ENCODE measurements at places on chromosomes 7 and 10.

GRCh38 chr10:867807-868206 lies 63.7 kb downstream of the LARP4B start:
- DNase-seq: no peak

- DNase-seq: no peak
Measured at GRCh38 chr10:58175990-58176900, 91.4 kb downstream of the IPMK start.

DNA sequence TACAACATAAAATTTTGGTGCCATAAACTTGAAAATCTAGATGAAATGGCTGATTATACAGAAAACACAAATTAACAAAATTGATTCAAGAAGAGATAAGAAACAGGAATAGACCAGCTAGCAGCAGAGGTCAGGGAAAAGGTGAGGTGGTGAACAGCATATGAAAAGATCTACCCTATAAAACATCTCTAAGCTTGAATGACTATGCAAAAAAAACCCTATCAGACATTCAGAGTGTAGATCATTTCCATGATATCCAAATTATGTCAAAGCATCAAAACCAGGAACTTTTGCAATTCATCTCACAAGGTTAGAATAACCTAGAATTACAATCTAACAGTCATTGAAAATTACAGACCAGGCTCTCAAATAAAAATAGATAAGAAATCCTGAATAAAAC lies 14.6 kb upstream of the BPGM start:
- DNase-seq: no peak

DNA sequence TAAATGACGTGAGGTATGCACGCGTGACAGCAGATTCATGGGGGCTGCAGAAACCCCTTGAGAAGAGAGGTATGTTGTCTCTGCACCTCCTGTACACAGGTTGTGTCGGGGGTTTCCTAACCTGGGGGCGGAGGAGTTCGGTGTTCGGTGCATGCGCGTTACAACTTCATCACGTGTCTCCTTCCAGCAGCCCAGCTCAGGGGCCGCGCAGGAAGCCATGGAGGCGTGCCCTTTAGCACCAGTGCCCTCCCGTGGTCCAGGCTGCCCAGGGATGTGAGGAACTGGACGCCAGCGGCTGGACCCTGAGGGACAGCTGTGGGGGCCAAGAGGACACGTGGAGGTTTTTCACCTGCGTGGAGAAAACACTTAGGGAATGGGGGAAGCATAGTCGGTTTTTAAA lies 186.4 kb downstream of the EBF3 start:
- DNase-seq: no peak

DNA sequence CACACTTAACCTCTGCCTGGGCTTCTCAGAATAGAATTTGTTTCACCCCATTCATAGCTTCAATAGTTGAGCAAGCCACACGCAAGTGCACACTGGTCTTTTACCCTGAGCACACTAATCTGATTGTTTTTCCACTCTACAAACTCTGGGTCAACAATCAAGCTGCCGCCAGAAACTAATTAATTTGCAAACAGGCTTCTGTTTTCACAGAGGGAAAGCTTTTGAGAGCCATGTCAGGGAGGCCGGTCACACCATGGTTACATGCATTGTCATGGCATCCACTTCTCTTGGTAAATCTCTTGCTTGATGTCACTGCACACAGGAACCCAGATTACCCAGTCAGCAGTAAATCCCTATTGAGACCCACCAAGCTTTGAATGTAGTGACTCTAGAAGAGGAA lies 154.2 kb downstream of the SEMA3A start:
- no peak for DNase-seq

- no peak for DNase-seq
Measured at GRCh38 chr10:122264436-122264835, 6.7 kb upstream of the BTBD16 start.

GRCh38 chr10:75546004-75546403 lies 114.6 kb downstream of the LRMDA start:
- DNase-seq: no peak

GRCh38 chr10:123795196-123795780 lies 96.3 kb downstream of the CPXM2 start:
- no peak for DNase-seq

- no peak for DNase-seq
Measured at GRCh38 chr10:95544783-95545500, 16.2 kb downstream of the SORBS1 start.

- no peak for DNase-seq
Measured at GRCh38 chr7:66306243-66306642, 101.1 kb downstream of the TPST1 start.

GRCh38 chr10:52447931-52448353 lies 133.9 kb downstream of the DKK1 start:
- no peak for DNase-seq

GRCh38 chr7:19404912-19405329 lies 259.7 kb upstream of the FERD3L start:
- DNase-seq: no peak

DNA sequence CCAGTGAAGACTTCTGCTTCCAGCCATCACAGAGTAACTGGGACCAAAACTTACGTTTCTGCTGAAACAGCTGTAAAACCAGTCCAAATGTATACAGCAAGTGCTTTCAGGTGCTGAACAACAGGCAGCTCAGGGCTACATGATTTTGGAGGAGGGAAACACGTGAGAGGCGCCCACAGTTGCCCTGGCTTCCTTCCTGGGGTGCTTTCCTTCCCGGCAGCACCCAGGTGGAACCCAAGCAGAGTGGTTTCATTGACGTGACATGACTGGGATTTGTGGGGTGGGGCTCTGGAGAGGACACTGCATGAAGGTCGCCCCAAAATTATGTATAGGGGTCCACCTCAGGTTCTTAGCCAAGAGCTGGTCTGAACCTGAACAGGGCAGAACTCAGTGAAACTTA lies 34.2 kb downstream of the IL2RA start:
- DNase-seq: no peak

GRCh38 chr7:72099784-72100183 lies 312.4 kb downstream of the CALN1 start:
- DNase-seq: no peak

DNA sequence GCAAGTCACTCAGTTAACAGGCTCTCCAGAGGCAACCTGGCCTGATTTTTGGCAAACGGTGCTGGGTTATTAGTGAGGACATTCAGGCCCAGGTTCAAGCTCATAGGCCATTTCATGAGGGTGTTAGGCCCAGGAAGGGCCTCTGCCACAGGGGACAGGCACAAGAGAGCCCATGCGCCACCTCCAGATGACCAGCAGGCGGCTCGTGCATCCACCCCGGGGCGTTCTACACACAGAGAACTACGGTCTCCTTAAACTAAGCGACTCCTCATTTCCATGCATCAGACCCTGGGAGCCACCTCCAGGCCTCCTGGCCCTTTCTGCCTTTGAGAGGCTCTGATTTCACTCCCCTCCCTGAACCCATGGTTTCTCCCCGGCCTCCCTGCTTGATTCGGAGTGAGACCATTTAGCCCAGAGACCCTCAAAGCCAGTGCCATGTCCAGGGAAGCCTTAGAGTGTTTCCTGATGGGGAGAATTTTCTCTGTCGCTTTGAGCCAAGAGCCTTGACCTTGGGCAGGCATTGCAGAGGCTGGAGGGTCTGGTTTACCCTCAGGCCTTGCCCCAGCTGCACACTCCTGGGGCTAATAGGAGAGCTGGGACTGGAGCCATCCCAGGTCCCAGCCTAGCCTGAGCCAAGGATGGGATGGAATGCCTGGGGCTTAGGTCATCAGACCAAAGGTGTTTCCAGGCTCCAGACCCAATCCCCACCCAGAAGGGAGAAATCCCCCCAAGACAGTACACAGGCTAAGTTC lies 188.0 kb downstream of the GRID1 start:
- DNase-seq: no peak

DNA sequence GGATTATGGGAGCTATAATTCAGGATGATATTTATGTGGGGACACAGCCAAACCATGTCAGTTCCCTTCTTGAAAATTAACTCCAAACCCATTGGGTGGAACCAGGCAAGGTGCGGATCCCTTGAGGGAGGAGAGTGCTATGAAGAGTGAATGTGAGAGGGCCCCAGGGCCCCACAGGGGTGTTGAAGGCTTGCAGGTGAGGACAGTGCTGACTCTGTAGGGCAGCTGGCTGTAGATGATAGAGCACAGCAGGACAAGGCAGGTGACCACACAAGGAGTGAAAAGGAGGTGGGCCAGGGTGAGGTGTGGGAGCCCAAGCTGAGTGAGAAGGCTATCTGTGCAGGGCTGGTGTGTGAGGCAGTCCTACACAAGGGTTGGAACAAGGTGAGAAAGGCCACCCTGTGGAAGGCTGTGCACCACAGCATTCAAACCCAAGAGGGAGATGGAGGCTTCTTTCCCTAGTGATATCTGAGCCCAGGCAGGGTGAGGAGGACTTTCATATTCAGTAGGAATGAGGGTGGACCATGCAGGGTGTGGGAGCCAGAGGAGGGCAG lies 746.0 kb upstream of the CELF2 start:
- DNase-seq: no peak

GRCh38 chr10:3776796-3777571 lies 8.0 kb downstream of the KLF6 start:
- DNase-seq: peak; percentile 91

GRCh38 chr10:99429517-99430095 lies 818 bp downstream of the GOT1 start:
- DNase-seq: no peak

DNA sequence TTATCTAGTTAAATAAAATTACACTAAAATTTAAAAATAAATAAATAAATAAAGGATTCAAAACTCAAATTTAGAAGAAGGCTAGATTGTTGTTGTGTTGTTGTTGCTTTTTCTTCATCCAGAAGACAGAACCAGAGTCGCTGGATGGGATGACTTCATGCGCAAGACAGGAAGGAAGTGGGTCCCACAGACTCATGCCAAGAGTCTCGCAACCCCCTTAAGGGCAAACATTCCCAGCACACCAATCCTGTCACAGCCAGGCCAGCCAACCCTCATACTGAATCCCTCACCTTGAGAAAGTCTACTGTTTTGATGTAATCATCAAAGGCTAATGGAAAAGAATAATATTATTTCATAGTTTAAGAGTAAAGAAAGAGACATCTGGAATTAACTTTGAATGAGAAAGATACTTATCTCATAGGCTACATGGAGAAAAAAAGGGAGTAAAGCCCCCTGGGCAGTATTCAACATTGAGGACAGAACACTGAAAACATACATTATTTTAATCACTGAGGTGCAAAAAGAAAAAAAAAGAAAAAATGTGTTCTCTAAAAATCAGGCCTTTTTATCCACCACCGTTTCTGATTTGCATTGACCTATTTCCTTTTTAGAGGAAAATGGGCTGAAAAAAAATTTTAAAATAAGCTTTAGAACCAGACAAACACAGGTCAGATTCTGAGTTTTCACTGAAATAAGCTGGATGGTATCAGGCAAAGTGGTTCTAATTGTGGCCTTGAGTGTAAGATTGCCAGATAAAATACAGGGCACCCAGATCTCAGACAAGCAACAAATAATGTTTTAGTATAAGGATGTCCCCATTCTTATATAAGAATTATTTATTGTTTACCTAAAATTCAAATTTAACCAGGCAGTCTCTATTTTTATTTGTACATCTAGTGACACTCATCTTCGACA lies 826.5 kb downstream of the TNS3 start:
- DNase-seq: no peak

DNA sequence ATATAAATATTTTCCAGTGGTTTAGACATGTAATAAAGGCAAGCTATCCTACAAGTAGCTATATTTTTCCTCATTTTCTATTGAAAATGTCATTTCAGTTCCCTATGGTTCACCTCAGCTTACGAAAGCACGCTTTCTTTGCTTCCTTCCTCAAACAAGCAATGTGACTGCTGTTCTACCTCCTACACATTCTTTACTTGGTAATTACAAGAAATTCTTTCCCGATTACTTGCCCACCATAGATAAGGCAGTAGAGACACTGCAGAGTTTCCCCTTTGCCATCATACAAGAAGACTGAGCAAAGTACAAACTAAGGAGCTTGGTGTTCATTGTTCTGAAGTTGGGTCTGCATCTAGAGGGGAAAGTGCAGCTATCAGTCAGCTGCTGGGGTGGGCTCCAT lies 249.4 kb downstream of the CRPPA start:
- DNase-seq: no peak

DNA sequence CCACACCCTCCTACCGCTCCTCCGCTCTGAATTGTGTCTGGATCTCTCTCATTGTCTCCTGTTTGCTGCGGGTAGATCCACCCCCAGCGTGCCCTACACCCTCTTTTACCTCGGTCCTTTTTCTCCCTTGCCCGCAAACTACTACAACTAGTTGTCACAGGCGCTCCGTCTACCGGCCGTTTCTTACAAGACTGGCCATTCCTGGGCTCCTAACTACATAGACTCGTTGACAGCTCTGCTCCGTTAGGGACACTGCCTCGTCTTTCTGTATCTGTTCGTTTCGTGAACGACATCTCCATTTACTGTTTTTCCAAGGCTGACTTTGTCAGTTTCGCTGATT lies 786 bp downstream of the TAF3 start:
- DNase-seq: peak; percentile 22

- no peak for DNase-seq
Measured at GRCh38 chr7:94446308-94446707, 51.6 kb downstream of the COL1A2 start.

DNA sequence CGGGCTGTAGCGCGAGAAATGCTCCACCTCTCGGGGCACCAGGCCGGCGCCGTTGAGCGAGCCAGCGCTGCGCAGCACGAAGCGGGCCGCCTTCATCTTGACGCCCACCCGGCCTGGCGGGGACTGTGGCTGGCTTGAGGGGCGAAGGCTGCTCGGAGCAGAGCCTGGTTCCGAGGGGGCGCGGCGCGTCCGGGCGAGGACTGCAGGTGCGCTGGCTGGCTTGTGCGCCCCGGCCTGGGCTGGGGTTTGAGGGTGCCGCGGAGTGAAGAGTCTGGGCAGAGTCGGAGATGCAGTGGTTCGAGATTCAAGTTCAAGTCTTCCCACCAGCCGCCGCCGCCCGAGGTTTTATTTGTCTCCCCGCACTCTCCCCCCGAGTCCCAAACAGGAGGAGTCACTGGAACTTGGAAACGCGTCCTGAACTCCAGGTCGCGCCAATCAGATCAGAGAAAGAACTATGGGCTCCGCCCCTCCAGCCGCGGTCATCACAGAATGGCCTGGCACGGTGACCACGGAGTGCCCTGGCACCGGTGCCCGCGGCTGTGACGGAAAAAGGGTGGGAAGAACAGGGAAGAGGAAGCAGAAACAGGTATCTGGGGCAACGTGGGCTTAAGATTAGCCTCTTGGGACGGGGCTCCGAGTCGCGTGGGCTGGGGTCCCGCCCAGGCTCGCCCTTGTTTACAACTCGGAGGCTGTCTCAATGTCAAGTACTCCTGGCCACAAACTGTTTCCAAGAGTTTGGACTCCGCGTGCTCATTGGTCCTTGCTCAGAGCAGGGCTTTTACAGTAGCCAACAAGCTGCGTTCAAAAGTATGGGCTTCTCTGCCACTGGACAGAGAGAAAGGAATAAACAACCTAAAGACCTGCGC lies at the start of gene PDK4:
PDK4 (minus strand) TSS at position 319 of the 866 bp plus-strand sequence; CDS start at position 96, 223 bp downstream.
- DNase-seq: no peak

Data from CD4-positive, alpha-beta T cell treated with Interleukin-4 for 4 hours (primary cell).